Esophagus squamous epithelium (tissue), 5 donors: ENCODE measurements at places on chromosomes 11 and 22.

- no peak for DNase-seq
Observed at GRCh38 chr11:47508240-47508957, 44.5 kb downstream of the CELF1 start.

- no peak for DNase-seq
Observed at GRCh38 chr11:75323609-75324008, 27.9 kb downstream of the ARRB1 start.

DNA sequence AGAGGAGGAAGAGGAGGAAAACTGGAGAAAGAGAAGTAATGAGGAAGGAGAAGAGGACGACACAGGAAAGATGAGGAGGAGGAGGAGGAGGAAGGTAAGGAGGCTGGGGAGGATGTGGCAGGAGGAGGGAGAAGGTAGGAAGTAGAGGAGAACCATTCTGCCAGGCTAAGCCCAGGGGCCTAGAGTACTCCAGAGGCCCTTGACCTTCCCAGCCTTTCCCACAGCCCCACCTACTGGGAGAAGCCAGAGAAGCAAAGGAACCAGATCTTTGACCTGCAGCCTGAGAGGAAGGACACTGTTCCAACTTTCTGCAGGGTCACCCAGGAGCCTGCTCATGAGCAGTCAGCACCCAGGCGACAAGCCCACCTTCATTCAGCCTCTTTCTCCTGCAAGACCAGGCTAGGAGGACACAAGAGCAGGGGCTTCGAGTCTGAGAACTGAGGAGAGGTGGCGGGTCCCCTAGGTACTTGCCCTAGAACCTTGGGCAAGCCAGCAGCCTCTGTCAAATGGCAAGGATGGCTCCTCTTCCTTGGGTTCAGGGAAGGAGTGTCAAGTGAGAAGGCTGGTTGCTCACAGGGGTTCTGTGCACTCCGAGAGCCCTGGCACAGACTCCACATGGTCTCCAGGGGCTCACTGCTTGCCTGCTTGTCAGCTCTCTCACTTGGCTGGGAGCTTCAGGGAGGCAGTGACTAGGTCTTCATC is 27.9 kb upstream of the OAF start:
- no peak for DNase-seq

DNA sequence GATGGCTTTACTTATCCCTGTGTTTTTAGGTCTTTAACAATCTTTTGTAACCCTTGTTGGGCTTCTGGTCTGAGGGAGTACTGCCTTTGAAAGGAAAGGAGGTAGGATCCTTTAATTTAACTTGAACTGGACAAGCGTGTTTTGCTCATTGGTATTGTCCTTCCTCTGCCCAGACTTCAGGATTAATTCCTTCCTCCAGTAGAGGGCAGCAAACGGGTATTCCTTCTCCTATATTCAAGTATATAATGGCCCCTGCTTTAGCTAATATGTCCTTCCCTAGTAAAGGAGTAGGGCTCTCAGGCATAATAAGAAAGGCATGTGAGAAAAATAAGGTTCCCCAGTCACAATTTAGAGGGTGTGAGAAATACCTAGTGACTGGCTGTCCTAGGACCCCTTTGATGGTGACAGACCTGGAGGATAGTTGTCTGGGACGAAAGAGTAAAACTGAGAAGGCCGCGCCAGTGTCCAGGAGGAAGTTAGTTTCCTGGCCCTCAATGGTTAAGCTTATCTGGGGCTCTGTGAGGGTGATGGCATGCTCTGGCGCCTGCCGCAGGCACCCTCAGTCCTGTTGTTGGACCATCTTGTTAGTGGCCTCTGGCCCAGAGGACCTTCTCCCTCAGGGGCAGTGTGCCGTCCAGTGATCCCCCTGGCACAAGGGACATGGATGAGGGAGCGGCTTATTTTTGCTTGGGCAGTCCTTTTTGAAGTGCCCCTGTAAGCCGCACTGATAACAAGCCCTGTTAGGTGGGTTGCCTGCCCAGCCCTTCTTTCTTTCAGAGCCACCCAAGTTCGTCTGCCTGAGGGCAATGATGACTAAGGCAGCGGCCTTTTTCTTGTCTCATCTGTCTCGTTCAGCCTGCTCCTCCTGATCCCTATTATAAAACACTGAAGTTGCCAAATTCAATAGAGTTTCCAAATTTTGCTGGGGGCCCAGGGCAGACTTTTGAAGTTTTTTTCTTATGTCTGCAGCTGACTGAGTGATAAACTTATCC is 51.8 kb downstream of the C11orf71 start:
- no peak for DNase-seq

DNA sequence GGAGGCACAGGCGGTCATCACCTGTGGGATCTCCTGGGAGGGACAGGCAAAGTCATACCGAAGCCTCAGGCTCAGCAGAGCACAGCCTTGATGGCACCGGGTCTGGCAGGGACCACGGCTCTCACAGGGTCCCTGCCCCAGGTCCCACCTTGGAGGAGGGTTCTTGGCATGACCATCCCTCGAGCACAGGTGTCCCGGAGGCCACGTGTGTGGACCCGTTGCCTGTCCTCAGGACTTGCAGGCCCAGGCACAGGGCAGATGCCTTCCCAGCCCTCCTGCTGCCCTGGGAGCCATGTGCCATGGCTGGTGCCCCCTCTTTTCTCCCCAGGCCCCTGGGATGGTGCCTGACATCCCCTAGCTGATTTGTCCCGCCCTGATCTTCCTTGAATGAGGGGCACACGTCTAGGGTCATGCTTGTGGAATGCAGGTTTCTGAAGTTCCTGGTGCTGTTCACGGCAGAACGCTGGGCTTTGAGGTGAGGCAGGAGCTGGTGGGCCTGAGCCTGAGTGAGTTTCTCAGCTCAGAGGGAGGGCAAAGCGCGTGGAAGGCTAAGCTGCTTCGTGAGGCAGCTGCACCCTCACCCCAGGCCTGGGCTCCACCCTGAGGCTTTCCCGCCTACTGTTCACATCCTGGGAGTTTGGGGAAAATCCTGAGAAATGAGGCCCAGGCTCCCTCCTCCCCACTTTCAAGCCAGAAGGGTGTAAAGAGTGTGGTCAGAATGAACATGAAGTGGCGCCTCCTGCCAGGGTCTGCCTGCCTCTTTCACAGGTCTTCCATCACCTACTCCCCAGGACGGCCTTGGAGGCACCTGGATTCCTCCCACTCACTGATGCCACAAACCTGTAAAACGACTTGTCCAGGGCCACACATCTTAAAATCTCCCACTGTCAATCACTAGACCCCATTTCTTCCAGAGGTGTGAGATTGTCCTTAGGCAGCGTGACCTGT is 325.8 kb upstream of the B3GAT1 start:
- DNase-seq = no peak

DNA sequence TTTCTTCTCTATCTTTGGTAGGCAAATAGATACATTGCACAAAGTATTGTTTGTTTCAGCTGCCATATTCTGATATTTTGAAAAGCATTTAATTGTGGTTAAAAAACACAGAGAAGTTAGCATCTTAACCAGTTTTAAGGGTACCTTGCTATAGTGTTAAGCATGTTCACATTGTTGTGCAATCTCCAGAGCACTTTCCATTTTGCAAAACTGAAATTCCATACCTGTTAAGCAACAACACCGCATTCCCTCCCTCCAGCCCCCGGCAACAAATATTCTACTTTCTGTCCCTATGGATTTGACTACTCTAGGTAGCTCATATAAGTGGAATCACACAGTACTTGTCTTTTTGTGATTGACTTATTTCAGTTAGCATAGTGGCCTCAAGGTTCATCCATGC is 33.9 kb downstream of the CNTF start:
- DNase-seq = no peak

- no peak for DNase-seq
Observed at GRCh38 chr11:16973338-16973964, 40.8 kb downstream of the PLEKHA7 start.

DNA sequence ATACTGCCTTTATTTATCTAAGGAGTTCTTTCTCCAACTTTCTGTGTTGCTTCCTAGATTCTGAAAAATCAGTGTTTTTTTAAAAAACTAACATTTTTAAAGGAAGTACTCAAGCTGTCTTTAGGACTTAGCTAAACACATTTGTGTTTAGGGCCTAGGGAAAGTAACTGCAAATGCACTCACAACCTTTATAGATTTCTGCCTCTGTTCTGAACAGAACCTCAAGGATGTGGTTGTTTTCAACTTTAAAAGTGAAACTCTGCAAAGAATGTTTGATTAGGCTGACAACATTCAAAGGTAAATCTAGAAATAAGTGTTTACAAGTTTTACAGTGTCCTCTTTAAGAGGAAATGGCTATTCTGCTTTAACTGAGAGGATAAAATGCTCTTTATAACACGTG is 55.4 kb upstream of the CNTN5 start:
- DNase-seq = no peak

DNA sequence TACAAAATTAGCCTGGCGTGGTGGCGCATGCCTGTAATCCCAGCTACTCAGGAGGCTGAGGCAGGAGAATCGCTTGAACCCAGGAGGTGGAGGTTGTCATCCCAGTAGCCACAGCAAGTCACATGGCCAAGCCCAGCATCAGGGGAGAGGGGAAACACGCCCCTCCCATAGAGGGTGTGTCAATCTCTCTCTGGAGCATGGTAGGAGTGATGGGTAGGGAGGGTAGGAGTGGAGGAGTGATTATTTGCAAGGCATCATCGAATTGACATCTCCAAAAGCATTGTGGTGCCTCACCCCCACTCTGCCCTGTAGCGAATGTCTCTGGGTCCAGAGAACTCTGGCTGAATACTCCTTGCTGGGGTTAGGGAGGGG is 6.1 kb upstream of the SSTR3 start:
- DNase-seq = no peak

DNA sequence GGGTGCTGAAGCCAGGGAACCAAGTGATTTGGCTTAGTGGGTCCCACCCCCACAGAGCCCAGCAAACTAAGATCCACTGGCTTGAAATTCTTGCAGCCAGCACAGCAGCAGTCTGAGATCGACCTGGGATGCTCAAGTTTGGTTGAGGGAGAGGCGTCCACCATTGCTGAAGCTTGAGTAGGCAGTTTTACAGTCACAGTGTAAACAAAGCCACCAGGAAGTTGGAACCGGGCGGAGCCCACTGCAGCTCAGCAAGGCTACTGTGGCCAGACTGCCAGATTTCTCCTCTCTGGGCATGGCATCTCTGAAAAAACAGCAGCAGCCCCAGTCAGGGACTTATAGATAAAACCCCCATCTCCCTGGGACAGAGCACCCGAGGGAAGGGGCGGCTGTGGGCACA is 424.1 kb upstream of the TENM4 start:
- no peak for DNase-seq

- no peak for DNase-seq
Observed at GRCh38 chr22:26199665-26200064, 30.4 kb downstream of the SEZ6L start.

DNA sequence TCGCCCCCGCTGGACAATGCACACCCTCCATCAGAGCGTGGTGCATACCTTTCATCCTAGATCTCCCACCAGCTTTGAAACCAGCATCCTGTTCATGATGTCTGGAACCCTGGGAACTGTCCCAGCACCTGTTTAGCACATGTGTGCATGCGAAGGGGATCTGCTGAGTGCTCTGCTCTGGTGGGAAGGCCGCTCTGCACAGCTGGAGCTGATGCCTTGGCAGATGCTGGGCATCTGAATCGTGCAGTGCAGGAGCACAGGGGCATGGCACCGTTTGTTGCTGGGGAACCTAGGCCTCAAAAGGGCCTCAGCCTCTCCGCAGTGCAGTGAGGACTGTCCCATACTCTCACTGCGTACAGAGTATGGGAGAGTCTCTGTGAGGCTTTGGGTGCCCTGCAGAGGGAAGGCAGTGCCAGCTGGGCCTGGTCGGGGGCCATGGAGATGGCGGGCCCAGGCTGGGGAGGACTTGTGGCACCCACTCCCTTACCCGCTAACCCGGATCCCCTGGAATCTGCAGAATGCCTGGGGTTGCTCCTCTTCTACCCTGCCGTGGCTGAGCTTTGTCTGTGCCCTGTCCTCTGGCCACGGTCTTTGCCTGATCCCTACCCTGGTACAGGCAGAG is 72.9 kb upstream of the ATXN10 start:
- no peak for DNase-seq

DNA sequence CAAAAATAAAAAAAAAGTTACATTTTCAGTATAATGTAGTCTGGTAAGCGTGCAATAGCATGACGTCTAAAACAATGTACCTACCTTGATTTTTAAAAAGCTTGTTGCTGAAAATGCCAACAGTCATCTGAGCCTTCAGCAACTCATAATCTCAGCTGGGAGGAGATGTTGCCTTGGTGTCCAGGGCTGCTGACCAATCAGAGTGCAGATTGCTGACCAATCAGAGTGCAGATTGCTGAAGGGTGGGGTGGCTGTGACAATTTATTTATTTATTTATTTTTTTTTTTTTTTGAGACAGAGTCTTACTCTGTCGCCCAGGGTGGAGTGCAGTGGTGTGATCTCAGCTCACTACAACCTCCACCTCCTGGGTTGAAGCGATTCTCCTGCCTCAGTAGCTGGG is 17.8 kb downstream of the ZBED4 start:
- no peak for DNase-seq

- no peak for DNase-seq
Observed at GRCh38 chr11:113105592-113105991, 144.4 kb downstream of the NCAM1 start.

DNA sequence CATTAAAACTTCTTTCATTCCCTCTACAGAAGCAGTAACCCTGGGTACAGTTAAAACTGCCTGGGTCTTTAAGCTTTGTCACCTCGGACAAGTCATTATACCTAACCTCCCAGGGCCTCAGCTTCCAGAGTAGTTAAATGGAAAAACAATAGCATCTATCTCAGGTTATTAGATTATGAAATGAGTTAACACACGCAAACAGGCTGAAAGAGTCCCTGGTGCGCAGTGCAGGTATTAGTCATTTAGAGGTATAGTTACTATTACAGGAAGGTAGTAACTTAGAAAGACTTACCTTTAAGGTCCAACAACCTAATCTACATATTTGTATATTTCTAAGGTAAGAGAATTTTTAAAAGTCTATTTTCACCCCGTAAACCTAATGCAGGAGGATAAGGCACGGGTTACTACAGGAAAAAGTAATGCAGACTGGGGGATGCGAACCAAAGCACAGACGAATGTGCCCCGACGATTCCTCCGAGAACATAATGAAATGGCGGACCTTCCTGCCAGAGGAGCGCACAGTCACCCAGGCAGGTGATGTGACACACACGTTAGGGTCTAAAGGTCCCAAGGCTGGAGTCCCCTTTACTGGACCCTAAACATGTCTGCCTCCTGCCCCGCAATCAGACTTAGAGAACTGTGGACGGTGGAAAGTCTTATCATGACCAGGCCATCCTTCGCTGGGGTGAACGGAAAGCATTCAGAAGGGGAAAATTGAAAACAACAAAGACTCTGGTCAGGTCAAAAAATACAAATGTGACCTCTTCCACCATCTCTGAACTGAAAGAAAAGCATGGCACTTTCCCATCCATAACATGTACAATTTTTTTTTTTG is 1.3 kb downstream of the NAP1L4 start:
- no peak for DNase-seq

- no peak for DNase-seq
Observed at GRCh38 chr11:18065572-18065971, 19.5 kb upstream of the TPH1 start.

GRCh38 chr11:6110011-6110410 is 2.5 kb downstream of the OR56B4 start:
- no peak for DNase-seq
